ENCODE measurements at places on chromosomes 6 and 20. TPM values are rescaled to one million over a fixed set of nuclear protein-coding genes. Genes with fewer than 3 reads are reported as not detected.

Gene ARMC2
- polyA plus RNA-seq, result 1.4 TPM

Gene IL17F
- polyA plus RNA-seq, result not detected

Gene SLC22A2
- polyA plus RNA-seq, result not detected

Gene BHLHE23
- polyA plus RNA-seq, result not detected

DNA sequence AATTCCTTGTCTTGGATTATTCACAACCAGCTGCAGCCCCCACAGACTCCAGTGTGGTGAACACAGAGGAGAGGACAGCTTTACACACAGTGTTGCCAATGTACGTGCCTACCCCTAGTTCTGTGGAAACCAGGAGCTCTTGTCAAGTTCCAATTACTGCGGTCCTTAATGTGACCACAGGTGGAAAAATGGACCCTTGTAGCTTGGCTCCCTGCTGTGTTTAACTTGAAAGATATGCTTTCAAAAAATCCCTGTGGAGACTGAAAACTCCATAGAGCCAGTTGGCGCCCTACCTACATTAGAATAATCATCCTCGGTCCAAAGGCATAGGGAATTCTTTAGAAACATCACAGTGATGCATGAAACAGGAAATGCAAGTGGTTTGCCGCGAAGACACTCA is 118.3 kb upstream of the SLC22A23 start:
- H3K36me3 ChIP-seq, result no peaks in the 10 kb centered on the region
- DNase-seq, result no peak
- H3K4me3 ChIP-seq, result no peak overlapping the region
- no peaks in the 10 kb centered on the region for H3K4me1 ChIP-seq
